ENCODE measurements at places on chromosomes 5 and 9.

DNA sequence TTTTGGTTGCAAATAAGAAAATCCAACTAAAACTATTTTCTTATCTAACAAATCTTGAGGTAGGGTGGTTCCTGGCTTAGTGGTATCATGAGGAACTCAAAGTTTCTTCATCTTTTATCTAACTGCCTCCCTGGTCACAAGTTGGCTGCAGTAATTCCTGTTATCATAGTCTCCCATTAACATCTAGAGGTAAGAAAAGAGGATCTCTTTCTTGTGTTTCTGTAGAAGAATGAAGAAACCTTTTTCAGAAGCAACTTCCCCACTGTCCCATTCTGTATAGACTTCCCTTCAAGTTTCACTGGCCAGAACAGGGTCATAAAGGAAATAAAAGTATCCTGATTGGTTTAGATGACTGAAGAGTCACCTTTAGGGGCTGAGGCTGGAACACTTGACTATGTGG, 81.8 kb upstream of the ELL2 start:
- DNase-seq, result no peak

DNA sequence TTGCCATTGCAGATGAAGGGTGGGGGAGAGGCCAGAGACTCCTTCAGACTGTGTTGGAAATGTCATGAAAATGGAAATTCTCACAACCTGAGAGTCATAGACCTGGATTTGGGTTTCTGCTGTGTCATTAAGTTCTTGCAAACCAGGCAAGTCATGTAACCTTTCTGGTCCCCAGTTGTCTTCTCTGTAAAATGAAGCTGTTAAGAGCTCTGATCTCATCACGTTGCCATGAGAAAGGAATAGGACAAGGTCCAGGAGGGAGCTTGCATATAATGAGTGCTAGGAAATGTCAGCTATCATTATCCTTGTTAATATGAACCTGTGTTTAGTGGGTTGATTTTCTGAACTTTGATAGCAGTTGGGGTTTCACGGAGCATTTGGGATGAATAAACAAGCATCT, 59.1 kb downstream of the FGF1 start:
- DNase-seq, result no peak

- no peak for DNase-seq
These were observed 51.4 kb downstream of the PFDN1 start for GRCh38 chr5:140251527-140251973.

DNA sequence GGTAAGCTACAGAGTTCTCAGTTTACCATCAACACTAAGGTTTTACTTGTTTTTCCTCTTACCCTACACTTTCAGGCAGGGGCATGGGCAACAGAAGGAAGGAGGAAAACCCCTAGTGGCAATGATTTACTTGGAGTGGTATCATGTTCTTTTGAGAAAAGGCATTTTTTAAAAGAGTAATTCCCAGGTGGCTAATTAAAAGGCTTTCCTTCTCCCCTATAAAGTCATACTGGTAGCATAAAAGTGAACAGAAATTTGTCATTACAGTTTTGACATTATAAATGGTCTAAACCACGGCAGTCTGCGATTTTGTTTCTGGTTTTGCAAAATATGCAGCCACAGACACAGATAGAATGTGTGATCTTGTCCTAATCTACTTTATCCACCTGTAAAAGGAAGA, 30.9 kb upstream of the OR2K2 start:
- no peak for DNase-seq

GRCh38 chr5:760363-761058, 24.0 kb downstream of the ZDHHC11B start:
- no peak for DNase-seq
